ENCODE measurements at places on chromosomes 7 and 10.

DNA sequence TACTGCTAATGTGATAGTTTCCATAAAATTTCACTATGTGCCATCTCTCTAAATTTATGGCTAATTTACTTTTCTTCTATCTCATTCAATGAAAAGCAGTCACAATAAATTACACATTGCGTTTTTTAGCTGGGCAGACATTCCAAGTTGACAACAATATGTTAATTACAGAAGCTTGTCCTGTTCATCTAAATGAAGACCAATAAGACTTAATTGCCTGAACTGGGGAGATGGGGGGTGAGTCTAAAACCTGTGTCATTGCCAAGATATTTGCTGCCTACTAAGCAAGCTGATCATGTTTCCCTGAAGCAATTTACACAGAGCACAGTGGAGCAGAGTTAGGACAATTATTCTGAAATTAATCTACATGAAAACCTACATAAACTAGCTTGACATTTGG, 89.3 kb upstream of the ADRB1 start:
- DNase-seq: no peak

DNA sequence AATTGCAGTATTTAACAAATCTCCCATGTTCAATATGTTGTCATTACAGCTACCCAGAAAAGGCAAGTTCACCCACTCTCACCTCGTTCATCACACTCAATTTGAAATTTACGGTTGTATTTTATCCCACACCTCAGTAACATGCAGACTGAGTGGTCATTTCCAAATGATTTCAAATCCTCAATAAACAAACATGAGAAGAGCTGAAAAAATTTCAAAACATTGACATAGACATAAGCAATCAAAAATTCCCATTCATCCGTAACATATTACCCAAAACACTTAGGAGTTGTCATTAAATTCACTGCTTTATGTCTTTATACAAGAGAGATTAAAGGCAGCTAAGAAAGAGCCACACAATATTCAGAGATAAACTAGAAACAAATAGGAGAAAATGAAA, 61.7 kb upstream of the NEBL start:
- no peak for DNase-seq

- no peak for DNase-seq
Measured at GRCh38 chr7:131533151-131533559, 23.3 kb downstream of the PODXL start.

DNA sequence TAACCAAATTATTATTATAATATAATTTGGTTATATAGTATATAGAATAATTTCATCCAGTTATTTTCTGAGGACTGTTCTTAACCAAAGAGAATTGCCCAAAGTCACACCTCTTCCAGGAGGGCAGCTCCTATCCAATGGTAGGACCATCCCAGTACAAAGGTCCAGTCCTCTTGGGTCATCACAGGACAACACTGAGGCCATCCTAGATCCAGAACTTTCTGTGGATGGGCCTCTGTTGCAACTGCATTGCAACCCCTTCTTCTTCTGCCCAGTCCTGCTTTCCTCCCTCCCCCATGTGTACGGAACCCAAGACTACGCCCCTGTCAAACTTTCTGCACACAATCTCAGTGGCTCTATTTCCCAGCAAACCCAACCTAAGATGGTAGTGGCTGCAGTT, 5.4 kb upstream of the HABP2 start:
- no peak for DNase-seq

DNA sequence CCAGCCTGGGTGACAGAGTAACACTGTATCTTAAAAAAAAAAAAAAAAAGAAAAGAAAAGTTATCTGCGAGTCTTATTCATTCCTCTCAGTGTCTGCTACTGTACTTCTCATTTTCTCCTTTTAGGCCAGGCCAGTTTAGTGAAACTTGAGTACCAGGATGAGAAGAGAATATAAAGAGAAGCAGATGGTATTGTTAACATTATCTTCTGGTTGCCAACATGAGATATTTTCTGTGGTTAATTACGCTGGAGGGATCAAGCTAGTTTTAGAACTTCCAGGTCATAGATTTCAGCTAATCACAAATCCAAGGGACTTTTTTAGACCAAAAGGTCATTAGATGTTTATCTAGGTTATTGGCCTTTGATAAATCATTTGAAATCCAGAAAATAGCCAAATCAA, 252.6 kb upstream of the SMIM30 start:
- no peak for DNase-seq

GRCh38 chr10:15349112-15349511, 22.0 kb downstream of the FAM171A1 start:
- DNase-seq: no peak

DNA sequence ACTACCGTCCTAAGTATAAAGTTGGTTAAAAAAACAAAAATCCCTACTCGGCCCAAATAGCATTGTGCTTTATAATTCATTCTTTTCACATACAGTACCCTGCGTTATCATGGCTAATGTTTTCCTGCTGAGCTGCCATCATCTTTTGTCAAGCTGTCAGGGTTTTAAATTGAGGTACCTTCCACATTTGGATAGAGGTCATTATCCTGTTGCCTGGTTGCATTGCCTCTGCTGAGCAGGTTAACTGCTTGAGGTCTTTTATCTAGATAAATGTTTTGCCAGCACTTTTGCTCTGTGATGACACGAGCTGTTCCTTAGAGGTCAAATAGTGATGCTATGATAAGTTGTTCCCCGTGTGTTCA, 94.4 kb upstream of the FZD1 start:
- no peak for DNase-seq

- DNase-seq: no peak
Measured at GRCh38 chr10:27041196-27041595, 59.1 kb downstream of the ANKRD26 start.

- DNase-seq: no peak
Measured at GRCh38 chr7:78953726-78954363, 499.6 kb downstream of the MAGI2 start.

GRCh38 chr7:90777886-90778285, 181.8 kb downstream of the CDK14 start:
- DNase-seq: no peak

GRCh38 chr7:124113045-124113444, 80.2 kb upstream of the TMEM229A start:
- DNase-seq: no peak

- DNase-seq: no peak
Measured at GRCh38 chr10:22767859-22768258, 53.5 kb upstream of the PIP4K2A start.

DNA sequence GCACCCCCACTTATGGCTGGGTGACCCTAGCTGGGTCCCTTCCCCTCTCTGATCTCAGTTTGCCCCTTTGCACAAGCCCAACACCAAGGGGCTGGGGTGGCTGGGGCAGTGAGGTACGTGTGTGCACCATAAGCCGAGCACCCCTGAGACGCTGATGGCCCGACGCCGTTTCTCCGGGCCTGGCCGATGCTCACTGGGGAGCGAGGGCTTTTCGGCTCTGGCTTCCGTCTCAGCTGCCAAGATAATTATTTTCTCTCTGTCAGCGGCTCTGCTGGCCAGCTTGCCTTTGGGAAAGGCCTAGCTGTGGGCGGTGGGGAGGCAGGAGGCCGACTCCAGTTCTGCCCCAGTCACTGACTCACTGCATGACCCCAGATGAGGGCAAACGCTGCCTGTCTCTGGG, 91.0 kb downstream of the ZMIZ1 start:
- DNase-seq: no peak

- no peak for DNase-seq
Measured at GRCh38 chr7:73520673-73521635, 1.1 kb downstream of the BAZ1B start.

DNA sequence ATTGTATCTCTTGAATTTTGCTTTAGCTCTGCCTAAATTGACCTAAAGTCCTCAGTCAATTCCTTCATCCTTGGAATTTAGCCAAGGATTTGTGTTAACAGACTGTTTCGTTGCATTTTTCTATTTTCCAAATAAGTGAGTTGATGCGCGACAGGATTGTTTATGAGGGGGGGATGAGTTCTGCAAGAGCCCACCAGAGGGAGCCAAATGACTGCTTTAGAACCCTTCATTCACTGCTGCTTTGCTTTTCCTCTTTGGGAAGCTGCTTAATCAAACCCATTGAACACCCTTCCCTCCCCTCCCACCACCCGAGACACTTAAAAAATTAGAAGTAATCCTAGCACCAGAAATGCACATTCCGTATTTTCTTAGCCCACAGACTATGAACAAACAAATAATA, 33.7 kb upstream of the PTF1A start:
- DNase-seq: peak; percentile 26

DNA sequence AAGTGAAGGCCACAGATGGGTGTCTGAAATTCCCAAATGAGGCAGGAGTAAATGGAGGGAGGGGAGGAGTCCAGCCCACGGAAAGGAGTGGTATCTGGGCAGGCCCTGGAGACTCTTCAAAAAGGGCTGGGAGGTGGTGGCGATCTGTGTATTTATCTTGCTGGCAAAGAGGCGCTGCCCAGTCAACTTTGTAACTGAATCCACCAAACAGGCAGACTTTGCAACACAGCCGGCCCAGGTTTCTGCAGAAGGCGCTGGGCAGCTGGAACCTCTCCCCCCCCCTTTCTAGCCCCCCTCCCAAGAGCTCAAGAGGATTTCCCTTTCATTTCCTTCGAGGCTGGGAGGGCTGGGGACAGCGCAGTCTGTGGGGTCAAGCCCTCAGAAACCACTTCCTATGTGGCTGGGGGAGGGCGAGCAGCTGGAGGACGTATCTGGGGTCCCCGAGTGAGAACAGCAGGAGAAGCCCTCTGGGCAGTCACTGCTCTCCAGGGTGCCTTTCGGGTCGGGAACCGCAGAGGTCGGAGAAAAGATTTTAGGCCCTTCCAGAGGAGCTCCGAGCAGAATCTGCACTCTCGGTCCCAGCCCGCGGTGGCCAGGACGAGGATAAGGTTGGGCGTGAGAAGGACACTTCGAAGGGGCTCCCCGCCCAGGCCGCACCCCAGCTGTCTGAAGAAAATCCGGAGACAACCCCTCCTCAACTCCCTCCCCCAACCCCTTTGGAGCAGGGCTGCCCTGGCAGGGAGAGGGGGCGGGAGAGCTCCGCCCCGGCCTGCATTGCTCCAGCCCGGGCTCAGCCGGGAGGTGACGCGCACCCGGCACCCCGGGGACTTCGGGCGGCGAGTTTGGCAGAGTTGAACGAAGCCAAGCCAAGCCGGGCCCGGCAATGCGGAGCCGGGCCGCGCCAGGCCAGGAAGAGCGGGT, 965 bp downstream of the ZCCHC24 start:
- peak; percentile 24 for DNase-seq

GRCh38 chr10:80468002-80468401, 13.9 kb downstream of the TSPAN14 start:
- DNase-seq: peak; percentile 53

DNA sequence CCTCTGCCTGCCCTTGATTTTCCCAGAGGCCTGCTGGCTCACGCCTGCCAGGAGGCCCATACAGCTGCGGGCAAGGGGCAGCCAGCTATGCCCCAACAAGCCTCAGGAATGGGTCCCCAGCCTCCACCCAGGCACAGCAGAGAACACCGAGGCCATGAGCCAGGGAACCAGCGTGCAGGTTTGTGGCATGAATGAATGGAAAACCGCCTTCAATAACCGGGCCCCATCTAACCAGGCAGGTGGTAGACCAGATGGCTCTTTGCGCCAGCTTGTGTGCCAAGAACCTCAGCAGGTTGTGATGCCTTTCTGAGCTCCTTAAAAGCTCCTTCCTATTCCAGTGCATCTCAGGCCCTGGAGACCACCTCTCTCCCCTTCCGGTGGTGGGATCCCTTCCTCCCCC, 50.2 kb downstream of the ELFN1 start:
- DNase-seq: no peak

DNA sequence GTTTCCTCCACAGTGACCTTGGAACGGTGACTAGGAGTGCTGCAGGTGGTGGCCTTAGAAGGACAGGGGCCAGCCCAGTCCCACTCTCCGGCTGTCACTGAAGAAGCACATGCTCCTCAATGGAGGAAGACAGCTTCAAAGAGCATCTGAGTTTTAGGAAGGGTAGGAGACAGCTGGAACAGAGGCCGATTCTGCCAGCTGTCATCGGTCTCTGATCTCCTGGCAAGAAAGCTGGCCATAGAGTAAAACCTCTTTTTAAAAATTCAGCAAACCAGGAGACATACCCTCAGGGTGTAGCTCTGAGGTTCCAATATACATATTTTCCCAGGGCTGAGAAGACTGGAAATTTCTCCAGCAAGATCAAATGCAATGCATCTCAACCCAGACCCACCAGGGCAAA, 55.9 kb downstream of the KCNMA1 start:
- DNase-seq: no peak

- no peak for DNase-seq
Measured at GRCh38 chr10:79442171-79443040, 3.0 kb downstream of the ZCCHC24 start.

GRCh38 chr7:101231644-101232043, 6.0 kb downstream of the CLDN15 start:
- DNase-seq: no peak

GRCh38 chr7:112124061-112124766, 82.0 kb downstream of the DOCK4 start:
- DNase-seq: no peak

- DNase-seq: no peak
Measured at GRCh38 chr7:93817526-93817925, 73.0 kb downstream of the TFPI2 start.

DNA sequence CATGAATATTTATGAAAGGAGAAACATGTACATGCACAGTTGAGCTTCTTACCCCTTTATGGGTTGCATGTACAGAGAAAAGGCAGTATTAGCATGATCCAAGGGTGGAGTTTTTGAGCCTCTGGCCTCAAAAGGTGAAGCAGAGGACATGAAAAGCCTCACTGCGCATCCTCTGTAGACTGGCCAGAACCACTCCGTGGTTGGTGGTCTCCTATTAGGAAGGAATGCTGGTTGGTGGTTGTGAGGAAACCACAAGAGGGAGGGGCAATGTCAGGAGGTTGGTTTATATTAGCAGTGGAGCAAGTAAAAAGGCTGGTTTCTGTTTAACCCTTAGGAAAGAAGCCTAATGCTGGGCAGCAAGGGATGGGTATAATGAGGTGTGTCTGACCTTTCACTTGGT, 37.5 kb downstream of the AHCYL2 start:
- DNase-seq: no peak

Measured in activated T-cell treated with anti-CD3 and anti-CD28 coated beads for 24 hours (primary cell).